G401 (cell line): ENCODE measurements at places on chromosomes 7 and 10.

- DNase-seq: no peak
These were observed 59.4 kb upstream of the ASAH2 start for GRCh38 chr10:50310560-50311174.

GRCh38 chr10:73858750-73859427 is 15.5 kb downstream of the CAMK2G start:
- DNase-seq: no peak

DNA sequence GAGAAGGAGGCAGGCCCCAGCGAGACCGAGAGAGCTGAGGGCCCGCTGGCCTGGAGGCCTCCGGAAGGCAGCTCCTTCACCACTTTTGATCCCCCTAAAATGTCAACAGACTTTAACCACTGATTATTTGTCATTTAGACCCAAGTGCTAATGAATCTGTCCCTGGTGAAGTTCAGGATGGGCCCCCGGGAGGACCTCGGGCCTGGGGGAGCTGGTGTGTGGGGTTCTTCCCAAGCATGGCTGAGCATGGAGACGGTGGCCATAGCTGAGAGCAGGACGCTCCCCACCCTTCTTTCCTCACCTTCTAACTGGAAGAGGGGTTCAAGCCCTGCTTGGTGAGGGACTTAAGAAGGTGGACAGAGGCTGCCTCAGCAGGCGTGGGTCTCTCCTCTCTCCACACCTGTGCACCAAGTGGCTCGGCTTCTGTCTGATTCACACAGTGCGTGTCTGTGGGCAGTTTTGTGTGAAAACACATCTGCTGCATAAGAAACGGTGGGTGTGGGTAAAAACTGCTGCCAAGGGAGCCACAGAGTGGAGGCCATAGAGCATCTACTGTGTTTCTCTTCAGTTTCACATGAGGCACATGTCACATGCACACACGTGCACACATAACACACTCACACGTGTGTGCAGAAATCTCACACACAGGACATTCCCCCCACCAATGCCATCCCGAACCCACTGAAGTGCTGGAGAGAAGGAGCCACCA is 53.5 kb upstream of the VIPR2 start:
- DNase-seq: no peak

DNA sequence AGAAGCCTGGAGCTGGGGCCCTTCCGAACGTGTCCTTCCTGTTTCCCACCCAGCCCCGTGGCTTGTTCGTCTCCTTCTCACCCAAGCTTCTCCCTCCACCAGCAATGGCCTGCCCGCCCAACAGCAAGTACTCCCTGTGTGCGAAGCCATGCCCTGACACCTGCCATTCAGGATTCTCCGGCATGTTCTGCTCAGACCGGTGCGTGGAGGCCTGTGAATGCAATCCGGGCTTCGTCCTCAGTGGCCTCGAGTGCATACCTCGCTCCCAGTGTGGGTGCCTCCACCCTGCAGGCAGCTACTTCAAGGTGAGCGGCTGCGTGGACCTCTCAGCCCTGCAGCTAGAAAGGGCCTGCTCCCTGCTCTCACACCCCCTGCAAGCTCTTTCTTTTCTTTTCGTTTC is 31.9 kb downstream of the ZAN start:
- no peak for DNase-seq

- no peak for DNase-seq
These were observed 9.3 kb upstream of the GATAD1 start for GRCh38 chr7:92437956-92438491.
